Motor neuron (in vitro differentiated cells): ENCODE measurements at places on chromosomes 4 and X. TPM values are rescaled to one million over a fixed set of nuclear protein-coding genes. Genes with fewer than 3 reads are reported as not detected.

The TEX13B gene
- not detected in 2 replicates for total RNA-seq

The PDLIM5 gene
- 14.3 and 15.1 TPM in 2 replicates for total RNA-seq

The GRK4 gene
- 9.3 and 10.3 TPM in 2 replicates for total RNA-seq

The CCNG2 gene
- total RNA-seq, result 42.9 and 43.5 TPM in 2 replicates

The FAM13A gene
- total RNA-seq, result 8.0 and 12.3 TPM in 2 replicates

The CENPE gene
- total RNA-seq, result 3.1 and 3.2 TPM in 2 replicates

The ZAR1 gene
- total RNA-seq, result 0.11 TPM in 1 of 2 replicates, not detected in the other

The CXCL5 gene
- not detected in 2 replicates for total RNA-seq

The SERTM2 gene
- not detected in 2 replicates for total RNA-seq

The CT45A3 gene
- total RNA-seq, result not detected in 2 replicates

The REELD1 gene
- total RNA-seq, result not detected in 2 replicates

The CLDN22 gene
- total RNA-seq, result 0.40 and 0.54 TPM in 2 replicates

The RAB33A gene
- 0.42 and 0.85 TPM in 2 replicates for total RNA-seq

The NR3C2 gene
- total RNA-seq, result 0.67 and 0.82 TPM in 2 replicates

The PTTG2 gene
- 1.3 TPM in 1 of 2 replicates, not detected in the other for total RNA-seq

The ELF4 gene
- 2.2 and 2.3 TPM in 2 replicates for total RNA-seq

The BRS3 gene
- 0.17 TPM in 1 of 2 replicates, not detected in the other for total RNA-seq
